ENCODE measurements at places on chromosomes 4 and X. TPM values are rescaled to one million over a fixed set of nuclear protein-coding genes. Genes with fewer than 3 reads are reported as not detected.

- DNase-seq, result no peak
These were observed 6.3 kb upstream of the CSN3 start for GRCh38 chr4:70236125-70236524.

PAGE2 gene
- not detected for polyA plus RNA-seq

STK26 gene
- 0.71 TPM for polyA plus RNA-seq

DNA sequence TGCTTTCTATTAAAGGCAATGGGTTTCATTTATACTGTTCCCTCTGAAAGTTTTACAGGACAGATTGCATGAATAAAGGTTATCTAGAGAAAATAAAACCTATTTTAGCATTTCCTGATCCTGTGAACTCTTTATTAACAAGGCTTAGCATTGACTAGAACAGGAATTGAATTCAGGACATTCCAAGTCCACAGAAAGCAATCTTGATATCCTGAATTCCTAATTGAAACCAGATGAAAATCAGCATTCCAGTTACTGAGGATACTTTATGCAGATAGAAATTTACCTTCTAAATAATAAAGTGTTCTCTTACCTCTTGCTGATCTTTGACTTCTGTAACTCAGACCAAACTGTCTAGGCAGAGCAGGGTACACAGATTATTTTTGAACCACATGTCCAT, 151.4 kb downstream of the ZNF518B start:
- no peak for DNase-seq

GLA gene
- 16.4 TPM for polyA plus RNA-seq
